ENCODE measurements at places on chromosomes 4 and X.

DNA sequence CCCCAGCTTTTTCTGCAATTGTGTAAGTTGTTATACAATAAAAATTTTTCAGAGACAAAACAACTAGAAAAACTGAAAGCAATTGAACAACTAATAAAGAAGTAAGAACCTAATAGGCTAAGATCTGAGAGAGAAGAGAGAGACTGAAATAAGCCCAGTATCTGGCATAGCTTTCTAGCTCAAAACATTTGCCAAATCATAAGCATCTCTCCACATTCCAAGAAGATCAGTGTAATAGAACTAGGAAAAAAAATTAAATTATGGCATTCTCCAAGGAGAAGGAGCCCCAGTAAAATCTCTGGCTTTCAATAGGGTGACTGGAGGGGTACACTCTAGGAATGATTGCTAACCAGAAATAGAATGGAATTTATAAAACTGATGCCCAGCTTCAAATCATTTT lies 19.0 kb upstream of the PPP3CA start:
- DNase-seq, result no peak

- no peak for DNase-seq
Measured at GRCh38 chr4:3192827-3193226, 56.1 kb upstream of the MSANTD1 start.

GRCh38 chr4:142550965-142551364 lies 295.1 kb downstream of the INPP4B start:
- no peak for DNase-seq

- no peak for DNase-seq
Measured at GRCh38 chrX:16087076-16087475, 36.3 kb upstream of the GRPR start.

- no peak for DNase-seq
Measured at GRCh38 chr4:147860960-147861359, 129.1 kb downstream of the ARHGAP10 start.

- DNase-seq, result no peak
Measured at GRCh38 chr4:98300706-98301105, 39.5 kb downstream of the RAP1GDS1 start.

DNA sequence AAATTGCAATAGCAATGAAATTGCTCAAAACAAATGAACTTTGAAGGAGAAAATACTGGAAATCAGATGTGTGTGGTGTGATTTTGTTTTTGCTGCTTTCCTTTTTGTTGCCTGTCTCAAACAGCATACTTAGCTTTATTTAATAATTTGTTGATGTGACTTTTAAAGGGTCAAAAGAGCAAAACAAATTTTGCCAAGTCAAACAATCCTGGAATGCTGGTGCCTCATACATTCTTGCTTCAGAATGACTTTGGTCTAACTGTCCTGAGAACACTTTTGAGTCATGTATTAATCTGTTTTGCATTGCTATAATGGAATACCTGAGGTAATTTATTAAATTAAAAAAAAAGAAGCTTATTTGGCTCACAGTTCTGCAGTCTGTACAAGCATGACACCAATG lies 3.4 kb downstream of the PF4V1 start:
- DNase-seq, result no peak

All from ecto neural progenitor cell (in vitro differentiated cells).